Right atrium auricular region (tissue), 2 donors: ENCODE measurements at places on chromosomes 16 and 17.
A peak's percentile ranks its signal among the peaks of the same experiment; 100 is the strongest.

- no peak for DNase-seq
Observed at GRCh38 chr17:8739097-8739496, 5.5 kb downstream of the CCDC42 start.

DNA sequence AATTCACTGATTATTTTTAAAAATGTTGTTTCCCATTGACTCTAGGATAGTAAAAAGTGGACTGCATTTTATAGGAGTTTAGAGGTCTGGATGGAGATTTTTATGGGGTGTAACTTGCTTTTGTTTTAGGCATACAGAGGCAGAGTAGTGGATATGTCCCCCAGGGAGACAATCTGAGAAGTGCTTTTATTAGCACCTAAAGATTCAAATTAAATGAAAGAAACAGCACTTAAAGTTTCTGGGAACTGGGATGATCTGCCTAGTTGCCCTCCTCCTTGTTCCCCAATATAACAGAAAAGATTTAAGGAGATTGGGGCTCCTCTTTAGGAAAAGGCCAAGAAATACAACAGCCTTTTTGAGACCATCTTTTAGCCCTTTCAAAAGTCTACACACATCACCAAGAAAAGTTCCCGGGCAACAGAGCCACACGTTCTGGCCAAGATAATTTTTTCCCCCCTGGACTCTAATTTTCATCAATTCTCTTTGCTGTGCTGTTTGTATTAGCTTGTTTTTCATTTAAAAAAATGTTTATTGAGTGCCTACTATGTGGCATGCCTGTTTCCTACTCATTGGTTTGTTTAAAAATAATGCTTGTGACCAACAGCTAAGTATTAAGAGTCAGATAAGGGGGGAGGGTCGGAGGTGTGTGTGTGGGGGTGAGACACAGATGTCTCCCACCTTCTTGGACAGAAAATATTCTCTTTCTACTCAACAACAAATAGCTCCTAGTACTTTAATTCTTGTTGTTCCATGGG lies 2.5 kb upstream of the IGF2BP1 start:
- peak; percentile 7 for DNase-seq

GRCh38 chr16:88713568-88714419 lies 7.5 kb downstream of the CTU2 start:
- no peak for DNase-seq

DNA sequence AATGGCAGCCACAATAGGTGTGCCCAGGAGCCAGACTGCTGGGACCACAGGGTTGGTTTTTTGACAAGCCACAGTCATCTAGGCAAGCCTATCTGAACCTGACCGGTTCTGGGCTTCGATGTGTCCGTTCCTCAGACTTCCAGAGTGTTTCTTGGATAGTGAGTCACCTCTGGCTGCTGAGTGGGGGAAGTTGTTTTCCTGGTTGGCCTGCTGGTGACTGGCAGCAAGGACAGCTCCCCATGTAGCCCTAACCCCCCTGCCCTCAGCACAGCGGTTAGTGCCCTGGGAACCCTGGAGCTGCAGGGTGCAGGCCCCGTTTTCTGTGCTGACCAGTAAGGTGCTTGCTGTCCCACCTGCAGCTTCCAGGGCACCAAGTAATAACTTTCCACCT lies 65.5 kb downstream of the PLD6 start:
- no peak for DNase-seq

DNA sequence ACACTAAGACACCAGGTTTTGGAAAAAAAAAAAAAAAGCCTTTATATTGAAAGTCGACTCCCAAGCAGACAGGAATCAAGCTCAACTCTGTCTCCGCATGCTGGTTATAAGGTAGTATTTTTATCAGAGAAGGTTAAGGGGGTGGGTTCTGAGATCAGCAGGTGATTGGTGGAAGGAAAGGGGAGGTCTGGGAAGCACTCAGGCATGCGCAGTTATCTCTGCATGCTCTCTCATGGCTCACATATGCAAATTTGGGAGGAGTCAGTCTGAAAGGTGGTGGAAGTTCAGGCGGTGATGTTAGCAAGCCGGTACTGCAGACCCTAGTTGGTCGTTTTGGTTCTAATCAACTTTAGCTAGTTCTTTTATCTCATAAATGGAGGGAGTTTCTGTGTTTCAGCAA lies 357.6 kb upstream of the C16orf82 start:
- peak; percentile 26 for DNase-seq

DNA sequence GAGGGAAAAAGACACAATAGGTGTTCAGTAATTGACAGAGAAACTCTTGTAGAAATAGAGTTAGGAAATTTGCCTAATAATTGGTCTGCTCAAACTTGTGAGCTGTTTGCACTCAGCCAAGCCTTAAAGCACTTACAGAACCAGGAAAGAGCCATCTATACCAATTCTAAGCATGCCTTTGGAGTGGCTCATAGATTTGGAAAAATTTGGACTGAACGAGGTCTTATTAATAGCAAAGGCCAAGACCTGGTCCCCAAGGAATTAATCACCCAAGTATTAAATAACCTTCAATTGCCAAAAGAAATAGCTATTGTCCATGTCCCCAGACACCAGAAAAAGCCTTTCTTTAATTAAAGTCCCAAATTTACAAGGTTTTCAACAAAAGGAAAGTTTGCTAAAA lies 90.3 kb downstream of the EMP2 start:
- no peak for DNase-seq

- DNase-seq = no peak
Observed at GRCh38 chr17:48840441-48840840, 9.6 kb downstream of the CALCOCO2 start.

DNA sequence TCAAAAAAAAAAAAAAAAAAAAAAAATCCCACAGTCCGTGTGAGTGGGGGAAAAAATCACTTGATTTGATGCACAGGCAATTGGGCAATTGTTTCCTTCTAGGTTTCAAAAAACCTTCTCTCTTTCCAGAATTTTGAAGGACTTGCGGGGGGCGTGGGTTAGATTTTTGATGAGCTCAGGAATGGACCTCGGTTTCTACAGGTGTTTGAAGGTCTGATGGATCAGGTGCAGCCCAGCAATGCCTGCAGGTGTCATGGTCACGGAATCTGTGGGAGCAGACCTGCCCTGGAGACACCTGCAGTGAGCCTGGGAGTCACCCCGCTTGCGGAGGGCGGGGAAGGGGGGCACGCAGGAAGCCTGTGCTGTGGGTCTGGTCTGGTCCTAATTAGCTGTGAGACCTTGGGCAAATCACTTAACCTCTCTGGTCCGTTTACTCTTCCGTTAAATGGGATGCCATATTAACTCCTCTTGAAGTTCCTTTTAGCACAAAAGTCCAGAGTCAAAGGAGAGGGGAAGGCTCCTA lies 174.2 kb downstream of the IRF8 start:
- no peak for DNase-seq

GRCh38 chr16:19911204-19911603 lies 26.6 kb upstream of the GPRC5B start:
- DNase-seq = no peak

GRCh38 chr16:19062706-19063105 lies 4.7 kb upstream of the COQ7 start:
- no peak for DNase-seq

GRCh38 chr16:30958175-30959079 lies 873 bp downstream of the SETD1A start:
- DNase-seq = no peak

- peak; percentile 83 for DNase-seq
Observed at GRCh38 chr16:79707876-79708275, 107.3 kb upstream of the MAF start.

DNA sequence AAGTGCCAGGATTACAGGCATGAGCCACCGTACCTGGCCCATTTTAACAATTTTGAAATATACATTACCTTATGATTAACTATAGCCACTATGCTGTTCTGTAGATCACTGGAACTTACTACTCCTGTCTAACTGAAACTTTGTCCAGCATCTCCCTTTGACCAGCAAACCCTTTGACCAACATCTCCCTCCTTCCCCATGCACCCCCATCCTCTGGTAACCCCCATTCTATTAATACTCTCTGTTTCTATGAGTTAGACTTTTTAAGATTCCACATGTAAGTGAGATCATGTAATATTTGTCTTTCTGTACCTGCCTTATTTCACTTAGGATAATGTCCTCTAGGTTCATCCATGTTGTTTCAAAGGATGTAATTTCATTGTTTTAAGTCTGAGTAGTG lies 178.0 kb downstream of the MSI2 start:
- DNase-seq = no peak

- DNase-seq = peak; percentile 86
Observed at GRCh38 chr17:3659541-3660111, 8.8 kb downstream of the TAX1BP3 start.
